ENCODE measurements at places on chromosomes 3 and 15.

- peak; percentile 73 for DNase-seq
These were observed 10.6 kb upstream of the PARL start for GRCh38 chr3:183895296-183895695.

DNA sequence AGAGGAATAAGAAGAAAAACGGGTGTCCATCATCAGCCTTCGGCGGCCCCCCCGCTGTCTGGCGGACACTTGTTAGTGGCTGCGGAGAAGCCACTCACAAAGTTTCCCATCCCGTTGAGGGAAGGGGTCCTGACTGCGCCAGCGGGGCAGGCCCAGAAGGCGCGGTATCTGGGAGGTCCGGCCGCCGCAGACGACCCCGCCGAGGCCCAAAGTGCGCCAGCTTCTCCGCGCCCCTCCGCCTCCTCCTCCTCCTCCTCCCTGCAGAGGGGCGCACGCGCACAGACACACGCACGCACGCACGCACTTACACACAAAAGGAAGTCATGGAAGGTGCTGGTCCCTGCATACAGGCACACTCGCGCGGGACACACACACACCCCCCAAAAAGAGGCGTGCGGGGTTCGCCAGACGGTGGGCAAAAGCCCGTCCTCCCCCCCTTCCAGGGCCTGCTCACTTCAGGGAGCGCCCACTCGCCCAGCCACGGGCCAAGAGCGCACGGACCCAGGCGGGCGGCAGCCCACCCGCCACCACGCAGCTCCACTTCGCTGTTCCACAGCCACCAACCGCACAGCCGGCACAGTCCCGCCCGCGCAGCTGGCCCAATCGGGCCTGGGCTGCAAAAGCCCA, 18.0 kb downstream of the ZNF148 start:
- peak; percentile 43 for DNase-seq

DNA sequence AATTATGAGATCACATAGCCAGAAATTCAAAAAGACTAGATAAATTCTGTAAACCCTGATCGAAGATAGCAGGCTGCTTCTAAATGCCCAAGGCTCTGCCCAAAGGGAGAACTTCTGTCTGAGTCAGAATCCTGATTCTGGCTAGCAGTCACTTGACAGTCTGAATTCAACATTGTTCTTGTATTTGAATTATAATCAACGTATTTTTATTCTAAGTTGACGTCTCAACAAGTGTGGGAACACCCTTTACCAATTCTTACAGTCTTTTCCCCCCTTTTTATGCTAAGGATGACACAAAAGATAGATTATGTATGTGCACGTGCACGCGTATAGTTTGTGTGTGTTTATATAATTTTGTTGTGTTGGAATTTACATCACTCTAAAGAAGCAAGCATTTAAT, 552.8 kb downstream of the NAALADL2 start:
- DNase-seq = no peak

DNA sequence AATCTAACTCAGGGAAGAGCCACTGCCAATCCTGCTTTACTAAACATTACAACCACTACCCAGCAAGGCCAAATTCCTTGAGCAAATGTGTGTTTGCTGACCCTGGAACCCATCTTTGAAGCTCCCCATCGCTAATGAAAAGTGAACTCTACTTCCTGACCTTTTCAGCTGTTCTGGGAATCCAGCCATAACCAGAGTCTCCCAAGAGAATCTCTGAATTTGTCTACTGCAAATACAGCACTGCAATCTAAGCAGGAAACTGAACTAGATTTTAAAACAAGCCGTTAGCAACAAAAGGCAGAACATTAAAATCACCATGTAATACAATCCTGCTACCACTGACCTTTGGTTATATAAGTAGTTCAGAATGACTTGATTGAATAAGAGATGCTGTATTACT, 309.2 kb downstream of the MAGI1 start:
- peak; percentile 93 for DNase-seq

DNA sequence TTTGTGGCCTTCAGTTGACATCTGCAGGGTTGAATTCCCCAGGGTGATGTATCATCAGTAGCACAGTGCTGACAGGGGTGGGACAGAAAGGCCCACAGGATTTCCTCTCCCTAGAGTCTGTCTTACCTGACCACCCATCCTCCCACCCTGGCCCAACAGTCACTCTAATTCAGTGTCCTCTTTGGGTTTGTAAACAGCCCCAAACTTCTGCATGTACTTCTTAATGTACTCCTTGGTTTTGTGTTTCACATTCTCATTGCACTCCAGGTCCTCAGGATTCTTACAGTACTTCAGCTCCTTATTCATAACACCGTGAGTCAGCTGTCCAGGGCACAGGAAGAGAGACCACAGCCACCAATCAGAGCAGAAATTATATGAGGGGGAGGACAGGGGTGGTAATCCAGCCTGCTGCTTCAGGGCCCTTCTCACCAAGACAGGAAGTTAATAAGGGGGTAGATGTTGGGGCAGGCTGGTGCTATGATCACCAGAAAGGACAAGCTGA, 37.5 kb downstream of the NBEAL2 start:
- peak; percentile 51 for DNase-seq

DNA sequence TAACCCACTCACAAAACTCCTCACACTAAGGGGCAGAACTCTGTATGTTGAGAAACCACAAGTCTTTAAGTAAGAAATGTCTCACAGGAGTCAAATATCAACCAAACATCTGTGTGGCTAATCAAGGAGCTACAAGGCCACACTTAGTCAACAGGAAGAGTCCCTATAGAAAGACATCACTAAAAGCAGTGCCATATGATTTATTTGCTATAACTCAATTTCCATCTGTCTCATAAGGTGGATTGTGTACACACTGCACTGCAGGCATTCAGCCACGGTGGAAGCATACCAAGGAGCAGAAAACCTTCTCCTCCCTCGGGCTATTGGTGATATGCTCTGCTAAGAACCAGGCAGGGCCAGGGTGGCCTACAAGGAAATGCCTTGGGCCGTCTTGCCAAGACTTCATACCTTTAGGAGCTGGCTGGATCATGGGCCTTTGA, 197.6 kb upstream of the CFAP20DC start:
- DNase-seq = no peak

DNA sequence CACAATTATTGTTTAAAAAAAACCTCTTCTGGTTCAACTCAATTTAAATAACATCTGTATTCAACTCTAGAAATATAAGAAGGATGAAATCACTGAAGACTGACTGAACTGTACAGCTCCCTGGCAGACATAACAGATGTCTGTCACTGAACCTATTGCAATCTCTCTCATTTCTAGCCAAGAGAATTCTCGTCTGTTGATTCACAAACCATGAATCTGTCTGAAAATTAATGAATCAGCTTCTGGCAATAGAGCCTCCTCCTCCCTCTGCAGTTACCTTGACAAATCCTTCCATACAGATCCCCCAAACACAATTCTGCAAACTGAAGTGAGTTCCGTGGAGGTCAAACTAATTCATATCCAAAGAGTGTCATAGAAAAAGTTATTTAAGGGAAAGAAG, 561.4 kb downstream of the PYDC2 start:
- peak; percentile 3 for DNase-seq

DNA sequence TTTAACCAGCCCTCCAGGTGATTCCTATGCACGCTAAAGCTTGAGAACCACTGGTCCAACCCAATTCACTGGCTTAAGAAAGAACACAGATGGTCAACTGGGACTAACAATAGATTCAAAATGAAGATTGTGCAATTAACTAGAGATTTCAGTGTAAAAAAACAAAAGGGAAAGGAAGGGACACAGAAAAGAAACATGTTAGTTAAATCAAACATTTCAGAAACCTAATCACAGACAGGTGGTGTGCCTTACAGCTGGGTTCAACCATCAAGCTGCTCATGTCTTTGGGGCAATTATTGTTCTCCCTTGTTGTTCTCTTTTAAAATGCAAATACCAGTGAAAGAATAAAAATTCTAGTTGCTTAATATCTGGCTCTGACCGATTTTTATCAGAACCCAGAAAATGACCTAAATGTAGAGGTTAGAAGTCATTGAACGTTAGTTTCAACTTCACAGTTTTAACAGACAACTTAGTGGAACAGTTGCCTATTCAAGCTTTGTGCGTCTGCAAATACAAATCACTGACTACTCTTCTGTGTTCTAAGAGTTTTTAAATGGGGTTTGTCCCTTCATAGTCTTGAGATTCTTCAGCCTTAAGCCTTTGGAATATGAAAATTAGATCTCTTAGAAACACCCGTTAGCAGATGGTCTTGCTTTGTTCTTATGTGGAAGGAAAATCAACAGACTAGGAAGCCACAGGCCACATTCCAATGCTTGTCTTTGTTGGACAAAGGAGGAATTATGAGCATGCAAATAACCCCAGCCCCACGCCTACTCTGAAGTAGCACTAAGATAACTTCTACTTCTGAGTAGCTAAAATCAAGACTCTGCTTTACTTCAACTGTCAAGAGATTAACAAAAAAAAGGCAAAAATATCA, 223.4 kb downstream of the ATP8B4 start:
- DNase-seq = peak; percentile 91

DNA sequence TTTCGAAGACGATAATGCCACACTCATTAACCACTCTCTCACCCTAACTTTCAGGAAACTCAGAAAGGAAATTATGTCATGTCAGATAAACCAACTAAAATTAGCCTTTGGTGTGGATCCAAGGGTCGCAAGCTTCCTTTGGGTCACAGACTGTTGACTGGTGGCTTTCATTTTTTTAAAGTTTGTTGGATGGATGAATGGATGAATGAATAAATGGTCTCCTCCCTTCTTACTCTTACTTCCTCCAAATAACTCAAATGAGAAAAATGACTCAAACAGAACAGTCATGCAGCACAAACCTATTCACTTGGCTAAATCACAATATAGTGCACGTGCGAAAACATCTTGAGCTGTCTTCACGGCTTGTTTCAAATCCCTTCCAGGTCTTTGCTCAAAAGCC, 82.9 kb upstream of the HACD2 start:
- peak; percentile 30 for DNase-seq

DNA sequence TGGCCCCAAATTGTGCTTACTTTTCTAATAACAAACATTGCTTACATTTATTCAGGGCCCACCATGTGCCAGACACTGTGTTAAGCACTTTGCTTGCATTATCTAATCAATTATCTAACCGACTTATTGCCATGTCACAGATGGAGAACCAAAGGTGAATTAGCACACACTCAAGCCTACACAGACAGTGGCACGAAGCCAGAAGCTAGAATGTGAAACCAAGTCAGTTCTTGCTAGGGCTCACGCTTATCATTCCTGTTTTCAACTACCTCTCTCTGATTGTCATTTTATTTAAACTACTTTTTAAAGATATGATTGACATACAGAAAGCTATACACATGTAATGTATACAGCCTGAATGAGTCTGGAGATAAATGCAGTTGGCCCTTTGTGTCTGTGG, 215.7 kb upstream of the CFAP20DC start:
- no peak for DNase-seq

DNA sequence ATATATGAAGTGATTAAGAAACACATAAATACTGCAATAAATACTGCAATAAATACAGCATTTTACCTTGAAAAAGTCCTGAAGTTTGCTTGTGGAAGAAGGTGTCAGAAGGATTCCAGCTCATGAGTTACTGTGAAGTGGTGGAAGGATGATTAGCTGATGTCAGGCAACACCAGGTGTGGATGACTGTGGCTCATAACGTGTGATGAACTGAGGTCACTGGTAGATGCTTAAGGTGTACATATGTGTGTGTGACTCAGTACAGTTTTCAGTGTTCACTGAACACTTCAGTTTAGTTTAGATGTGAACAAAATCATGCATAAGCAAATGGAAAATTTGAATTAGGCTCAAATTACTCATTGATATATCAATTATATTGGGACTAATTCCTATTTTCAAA, 1045.0 kb downstream of the NTRK3 start:
- DNase-seq = no peak

GRCh38 chr3:114418724-114419543, 125.1 kb downstream of the TIGIT start:
- DNase-seq = peak; percentile 95

GRCh38 chr3:145900056-145900829, 260.7 kb downstream of the PLOD2 start:
- no peak for DNase-seq

DNA sequence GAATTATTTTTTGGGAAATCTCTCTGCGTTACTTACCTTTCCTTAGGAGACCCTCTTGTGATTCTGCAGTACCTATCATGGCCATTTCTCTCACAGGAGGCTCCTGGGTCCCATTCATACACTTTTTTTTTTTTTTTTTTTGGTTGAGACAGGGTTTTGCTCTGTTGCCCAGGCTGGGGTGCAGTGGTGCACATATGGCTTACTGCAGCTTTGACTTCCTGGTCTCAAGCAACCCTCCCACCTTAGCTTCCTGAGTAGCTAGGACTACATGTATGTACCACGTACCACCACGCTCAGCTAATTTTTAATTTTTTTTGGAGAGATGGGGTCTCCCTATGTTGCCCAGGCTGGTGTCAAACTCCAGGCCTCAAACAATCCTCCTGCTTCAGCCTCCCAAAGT, 36.1 kb downstream of the TRAK1 start:
- no peak for DNase-seq

- no peak for DNase-seq
These were observed 35.4 kb downstream of the SAXO2 start for GRCh38 chr15:82298032-82298431.

DNA sequence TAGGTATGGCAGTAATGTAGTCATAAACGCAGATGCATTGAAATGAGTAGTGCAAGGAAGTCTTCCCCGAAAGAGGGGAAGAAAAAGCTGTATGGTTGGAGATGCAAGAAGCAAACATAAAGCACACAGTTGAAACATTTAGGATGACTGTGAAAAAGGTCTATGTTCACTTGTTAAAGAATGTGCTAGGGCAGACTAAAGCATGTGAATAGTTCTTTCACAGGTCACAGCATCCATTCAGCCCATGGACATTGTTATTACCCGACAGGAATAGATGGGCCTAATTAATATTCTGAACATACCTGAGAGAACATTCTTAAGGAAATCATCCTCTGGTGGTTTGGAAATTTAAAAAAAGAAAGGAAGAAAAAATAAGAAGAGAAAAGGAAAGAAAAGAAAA, 595.2 kb downstream of the ZIC1 start:
- no peak for DNase-seq

GRCh38 chr15:42687740-42688139, 49.2 kb downstream of the CDAN1 start:
- DNase-seq = no peak

DNA sequence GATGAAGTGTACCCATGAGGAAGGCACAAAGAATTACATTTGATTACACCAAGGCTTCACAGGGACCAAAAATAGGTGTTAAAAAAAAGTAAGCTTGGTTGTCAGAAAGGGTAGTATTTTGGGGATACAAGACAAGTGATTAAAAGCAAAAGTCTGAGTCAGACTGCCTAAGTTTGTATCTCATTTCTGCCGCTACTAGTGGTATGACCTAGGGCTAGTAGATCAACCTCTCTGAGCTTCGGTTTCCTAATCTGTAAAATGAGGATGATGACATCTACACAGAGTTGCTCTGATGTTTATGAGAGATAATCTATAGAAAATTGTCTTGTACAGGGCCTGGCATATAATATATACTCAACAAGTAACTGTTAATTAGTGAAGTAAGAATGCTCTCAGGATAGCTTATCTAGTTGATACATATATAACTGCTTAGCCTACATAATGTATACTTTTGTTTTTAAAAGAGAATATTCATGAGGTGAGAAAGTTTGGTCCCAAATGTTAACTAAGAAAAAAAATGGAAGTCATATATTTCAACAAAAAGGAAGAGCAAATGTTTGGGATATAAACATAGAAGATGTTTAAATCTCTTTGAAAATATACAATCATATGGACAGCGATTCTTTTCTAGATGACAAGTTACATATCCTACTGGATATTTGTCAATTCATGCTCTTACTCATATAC, 163.0 kb upstream of the SLC2A2 start:
- DNase-seq = no peak

GRCh38 chr15:91572110-91572509, 281.4 kb upstream of the SLCO3A1 start:
- DNase-seq = peak; percentile 57

- peak; percentile 33 for DNase-seq
These were observed 37.4 kb downstream of the THBS1 start for GRCh38 chr15:39618063-39618823.
